A549 treated with dexamethasone at 1 μM for 4 hours (cell line): ENCODE measurements at places on chromosomes 5 and 9. TPM values are rescaled to one million over a fixed set of nuclear protein-coding genes. Genes with fewer than 3 reads are reported as not detected.

UBAC1 gene
- 28.4 to 40.0 TPM (median 35.7 TPM) in 5 replicates for total RNA-seq

IL5 gene
- total RNA-seq = 0.47 TPM in 1 of 5 replicates, not detected in the others

FCHSD1 gene
- total RNA-seq = 7.8 to 12.5 TPM (median 10.5 TPM) in 5 replicates

MLANA gene
- not detected in 5 replicates for total RNA-seq

GMCL2 gene
- not detected in 5 replicates for total RNA-seq
